ENCODE measurements at places on chromosomes 1 and 21.
A peak's percentile ranks its signal among the peaks of the same experiment; 100 is the strongest.

GRCh38 chr1:6152181-6152580 lies 27.9 kb downstream of the CHD5 start:
- DNase-seq: no peak

DNA sequence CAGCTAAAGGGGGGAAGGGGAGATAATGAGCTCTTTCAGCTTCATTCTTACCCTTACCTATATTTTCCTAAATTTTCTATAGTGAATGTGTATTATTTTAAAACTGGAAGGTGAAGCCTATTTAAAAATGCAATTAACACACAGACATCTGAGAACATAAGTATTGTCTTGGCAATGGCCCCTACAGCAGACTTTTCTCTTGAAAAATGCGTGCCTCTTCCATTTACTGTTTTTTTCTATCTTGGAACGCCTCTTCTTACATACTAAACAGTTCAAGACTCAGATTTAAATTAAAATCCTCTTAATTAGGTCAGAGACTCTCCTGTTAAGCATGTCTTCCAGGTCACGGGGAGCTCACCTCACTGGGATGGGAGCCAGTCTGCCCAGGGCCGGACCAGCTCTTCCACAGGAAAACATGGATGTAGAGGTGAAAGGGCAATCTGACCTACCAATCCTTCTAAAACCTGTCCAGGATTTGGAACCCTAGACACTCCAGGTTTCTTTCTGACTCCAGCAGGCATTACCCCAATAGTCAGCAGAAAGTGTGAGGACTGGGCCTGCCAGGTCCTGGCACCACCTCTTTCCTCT lies 137.3 kb downstream of the ZNF281 start:
- no peak for DNase-seq

- peak; percentile 69 for DNase-seq
These were observed 552.5 kb upstream of the ADAMTS5 start for GRCh38 chr21:27519361-27519760.

GRCh38 chr1:3803905-3804626 lies 7.8 kb upstream of the LRRC47 start:
- no peak for DNase-seq

DNA sequence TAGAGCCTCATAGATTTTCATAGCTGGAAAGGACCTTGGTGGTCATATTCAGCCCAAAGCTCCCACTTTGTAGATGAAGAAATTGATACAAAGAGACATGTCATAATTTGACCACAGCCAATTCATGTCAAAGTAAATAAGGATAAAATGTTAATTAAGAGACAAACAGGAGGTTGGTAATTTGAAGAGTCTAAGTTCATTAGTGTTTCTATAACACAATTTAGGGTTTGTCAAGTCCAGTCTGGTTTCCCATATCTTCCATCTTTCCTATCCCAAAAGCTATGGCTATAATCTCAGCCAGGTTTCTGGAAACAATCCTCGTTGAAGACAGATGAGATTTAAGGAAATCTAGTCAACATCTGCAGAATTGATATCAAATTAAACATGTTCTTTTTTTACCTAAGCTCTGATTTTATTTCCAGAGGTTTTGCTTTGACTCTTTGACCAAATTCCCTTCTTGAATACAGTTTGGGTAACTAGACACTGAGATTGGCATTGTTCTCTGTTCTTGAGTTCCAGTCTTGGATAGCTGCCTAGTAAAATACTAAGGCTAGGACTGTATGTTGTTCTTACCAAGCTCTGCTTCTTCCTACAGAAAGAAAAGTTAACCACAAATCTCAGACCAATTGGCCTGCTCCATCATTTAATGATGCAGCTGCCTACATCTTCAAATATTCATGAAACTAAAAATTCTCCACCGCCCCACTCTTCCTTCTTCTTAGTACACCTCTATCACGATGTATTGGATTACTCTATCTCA lies 62.0 kb downstream of the SLC44A5 start:
- no peak for DNase-seq

GRCh38 chr1:147504801-147505311 lies 36.4 kb upstream of the BCL9 start:
- DNase-seq: no peak

- no peak for DNase-seq
These were observed 8.6 kb upstream of the TACSTD2 start for GRCh38 chr1:58585581-58586151.

DNA sequence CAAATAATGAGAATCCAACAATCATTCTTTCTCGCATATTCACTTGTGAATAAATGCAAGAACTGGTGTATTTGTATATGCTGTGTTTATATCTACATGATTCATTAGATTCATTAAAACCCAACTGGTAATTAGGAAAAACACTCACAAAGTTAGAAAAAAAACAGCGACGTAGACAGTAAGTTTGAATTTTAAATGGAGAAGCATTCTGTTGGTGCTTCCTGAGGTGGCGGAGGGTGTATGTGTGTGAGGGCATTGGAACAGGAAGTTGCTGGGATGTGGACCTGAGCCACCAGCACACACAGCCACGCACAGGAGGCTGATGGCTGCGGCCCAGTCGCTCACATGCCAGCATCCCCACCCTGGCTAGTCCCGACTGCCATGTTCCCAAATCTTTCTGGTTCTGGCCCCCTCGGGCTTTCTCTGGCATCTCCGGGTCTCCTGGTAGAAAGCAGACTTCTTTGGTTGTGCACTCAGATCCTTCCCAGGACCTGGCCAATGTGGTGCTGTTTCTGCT lies 121.6 kb upstream of the IRF2BP2 start:
- DNase-seq: peak; percentile 82

DNA sequence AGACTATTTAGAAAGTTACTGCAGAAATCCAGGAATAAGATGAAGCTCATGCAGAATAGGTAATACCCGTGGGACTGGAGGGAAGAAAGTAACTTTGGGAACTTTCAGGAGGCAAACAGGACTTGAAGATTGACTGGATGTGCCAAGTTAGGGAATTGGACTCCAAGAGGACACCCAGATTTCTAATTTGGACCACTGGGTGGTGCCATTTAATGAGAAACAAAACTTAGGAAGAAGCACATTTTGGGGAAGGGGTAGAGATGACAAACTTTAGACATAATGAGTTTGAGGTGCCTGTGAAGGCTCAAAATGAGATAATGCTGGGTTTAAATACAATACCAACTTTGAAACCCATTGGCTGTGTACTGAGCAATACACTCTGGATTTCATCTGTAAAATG lies 3.3 kb upstream of the B4GALT3 start:
- DNase-seq: no peak

DNA sequence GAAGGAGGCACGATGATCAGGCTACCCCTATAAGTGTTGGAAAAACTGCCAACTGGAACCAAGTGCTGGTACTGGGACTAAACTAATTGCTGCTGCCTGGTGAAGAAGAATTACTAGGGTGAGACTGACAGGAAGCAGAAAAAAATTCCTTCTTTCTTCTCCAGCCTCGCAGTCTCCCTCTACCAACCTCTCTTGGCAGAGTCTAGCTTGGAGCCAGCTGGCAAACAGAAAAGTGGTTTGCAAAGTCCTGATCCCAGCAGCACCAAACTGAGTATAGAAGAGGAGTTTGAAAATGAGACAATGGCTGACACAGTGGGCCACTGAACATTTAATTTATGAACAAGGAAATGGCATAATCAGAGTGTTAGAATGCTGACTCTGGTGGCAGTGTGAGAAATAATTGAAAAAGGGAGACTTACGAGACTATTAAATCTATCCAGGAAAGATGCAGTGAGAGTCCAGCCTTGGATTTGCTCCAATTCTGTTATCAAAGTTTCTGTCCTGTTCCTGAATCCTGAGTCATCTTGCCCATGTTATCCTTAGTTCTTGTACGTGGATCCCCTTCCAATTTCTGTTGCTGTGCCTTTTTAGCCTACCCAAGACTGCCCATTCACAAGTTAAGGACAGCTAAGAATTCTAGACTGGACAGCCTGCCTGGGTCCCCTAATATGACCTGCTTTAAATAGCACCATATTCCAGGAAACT lies 23.7 kb upstream of the DISP1 start:
- DNase-seq: no peak

DNA sequence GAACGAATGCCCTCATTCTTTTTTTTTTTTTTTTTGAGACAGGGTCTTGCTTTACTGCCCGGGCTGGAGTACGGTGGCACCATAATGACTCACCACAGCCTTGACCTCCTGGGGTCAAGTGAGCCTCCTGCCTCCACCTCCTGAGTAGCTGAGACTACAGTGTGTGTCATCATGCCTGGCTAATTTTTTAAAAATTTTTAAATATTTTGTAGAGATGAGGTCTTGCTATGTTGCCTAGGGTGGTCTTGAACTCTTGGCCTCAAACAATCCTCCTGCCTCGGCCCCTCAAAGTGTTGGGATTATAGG lies 69.4 kb downstream of the ALG14 start:
- DNase-seq: no peak

DNA sequence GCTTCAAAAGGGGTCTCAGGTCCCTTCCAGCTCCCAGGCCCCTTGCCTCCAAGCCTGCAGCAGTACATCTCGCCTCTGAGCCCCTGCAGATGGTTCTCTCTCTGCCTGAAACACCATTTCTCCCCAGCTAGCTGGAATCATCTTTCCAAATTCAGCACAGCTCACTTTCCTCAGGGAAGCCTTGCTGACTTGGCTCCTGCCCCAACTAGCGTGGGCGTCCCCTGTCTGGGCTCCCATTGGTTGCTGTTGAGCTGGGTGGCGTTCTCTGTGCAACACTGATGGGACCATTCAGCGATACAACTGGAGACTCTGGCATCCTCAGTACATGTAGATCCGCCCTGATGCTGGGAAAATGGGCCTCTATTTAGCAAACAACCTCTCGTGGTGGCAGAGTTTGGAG lies 141.3 kb upstream of the IGSF21 start:
- DNase-seq: no peak

DNA sequence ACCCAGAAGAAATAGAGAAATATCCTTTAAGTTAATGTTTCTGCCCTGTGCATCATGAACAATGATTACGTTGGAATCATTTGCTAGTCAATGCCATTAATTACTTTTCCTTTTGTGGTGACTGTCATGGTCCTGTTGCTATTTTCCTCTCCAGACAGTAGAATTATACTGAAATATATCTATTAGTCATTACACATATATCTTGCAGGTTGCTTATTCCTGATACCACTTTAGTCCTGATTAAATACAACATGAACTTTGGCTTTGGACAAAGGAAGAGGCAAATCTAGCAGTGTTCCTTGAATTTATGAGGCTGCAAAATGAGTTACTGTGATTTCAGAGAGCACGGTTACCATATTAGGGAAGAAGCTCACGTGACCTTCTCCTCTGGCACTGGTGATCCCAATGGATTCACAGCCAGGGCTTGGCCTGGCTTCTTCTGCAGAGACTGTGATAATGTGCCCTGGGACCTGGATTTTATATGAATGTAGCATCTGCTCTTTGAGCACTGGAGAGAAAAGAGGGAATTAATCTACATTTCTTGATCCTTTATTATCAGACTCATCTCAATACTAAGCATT lies 12.4 kb upstream of the KRTAP19-8 start:
- DNase-seq: no peak

- DNase-seq: no peak
These were observed 104.6 kb downstream of the ARHGEF10L start for GRCh38 chr1:17643861-17644703.

DNA sequence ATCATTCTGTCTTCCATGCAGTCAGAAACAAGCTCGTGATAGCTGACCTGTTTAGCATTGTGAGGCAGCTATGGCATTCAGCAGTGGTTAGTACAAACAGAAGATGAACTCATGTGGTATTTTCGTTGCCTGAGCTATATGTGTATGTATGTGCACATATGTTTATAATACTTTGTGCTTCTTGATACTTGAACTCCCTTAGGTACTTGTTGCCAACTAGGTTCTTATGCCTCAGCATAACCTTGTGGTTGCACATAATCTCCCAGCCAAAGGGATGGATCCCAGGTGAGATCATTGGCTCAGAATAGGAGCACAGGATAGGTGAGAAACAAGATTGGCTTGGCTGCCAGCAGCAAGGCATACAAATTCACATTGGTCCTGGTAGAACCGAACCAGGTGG lies 86.1 kb downstream of the VPS26C start:
- no peak for DNase-seq

DNA sequence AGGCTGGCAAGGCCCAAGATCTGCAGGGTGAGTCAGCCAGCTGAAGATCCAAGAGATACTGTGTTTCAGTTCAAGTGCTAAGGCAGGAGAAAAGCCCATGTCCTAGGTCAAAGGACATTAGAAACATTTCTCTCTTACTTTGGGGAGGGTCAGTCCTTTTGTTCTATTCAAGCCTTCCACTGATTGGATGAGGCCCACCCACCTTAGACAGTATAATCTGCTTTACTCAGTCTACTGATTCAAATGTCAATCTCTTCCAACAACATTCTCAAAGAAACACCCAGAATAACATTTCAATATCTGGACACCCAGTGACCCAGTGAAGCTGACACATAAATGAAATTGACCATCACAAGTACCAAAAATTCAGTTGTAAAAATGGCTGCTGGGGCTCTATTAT lies 367.8 kb upstream of the ZP4 start:
- no peak for DNase-seq

- DNase-seq: no peak
These were observed 857.4 kb downstream of the USP25 start for GRCh38 chr21:16587141-16587581.

DNA sequence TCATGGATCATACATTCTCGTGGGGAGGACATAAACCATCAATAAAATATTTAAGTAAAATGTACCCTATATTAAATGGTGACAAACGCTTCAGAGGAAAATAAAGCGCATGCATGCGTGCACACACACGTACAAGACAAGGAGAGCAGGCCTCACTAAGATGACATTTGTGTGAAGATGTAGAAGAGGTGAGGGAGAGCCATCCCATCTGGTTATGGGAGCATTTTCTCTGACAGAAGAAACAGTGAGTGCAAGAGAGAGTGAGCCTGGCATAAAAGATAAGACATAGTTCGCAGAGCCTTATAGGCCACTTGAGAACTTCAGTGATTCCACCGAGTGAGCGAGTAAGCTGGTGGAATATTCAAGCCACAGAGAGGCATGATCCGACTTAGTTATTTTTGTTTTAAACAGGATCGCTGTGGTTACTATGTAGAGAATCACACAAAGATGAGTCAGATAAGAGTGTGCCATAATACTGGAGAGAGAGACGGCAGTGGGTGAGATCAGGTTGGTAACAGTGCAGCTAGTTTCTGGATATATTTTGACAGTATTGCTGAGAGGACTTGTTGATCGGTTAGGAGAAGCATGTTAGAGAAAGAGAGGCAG lies 624.2 kb downstream of the PLPP3 start:
- DNase-seq: peak; percentile 3

DNA sequence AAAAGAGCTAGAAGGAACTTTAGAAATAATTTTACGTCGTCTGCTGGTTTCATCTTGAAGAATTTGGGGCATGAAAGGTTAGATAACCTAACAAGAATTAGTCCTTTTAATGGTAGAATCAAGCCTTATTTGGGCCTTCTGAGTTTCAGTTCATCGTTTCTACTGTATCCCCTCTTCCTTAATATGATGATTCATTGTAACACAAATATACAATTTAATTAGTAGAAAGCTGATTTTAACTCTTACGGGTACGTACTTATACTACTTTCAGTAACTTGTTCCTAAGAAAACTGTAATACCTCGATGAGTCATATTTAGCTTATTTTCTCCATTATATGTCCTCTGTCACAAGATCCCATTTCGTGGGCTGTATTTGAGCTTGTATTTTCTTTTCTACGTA lies 264.7 kb downstream of the RYR2 start:
- no peak for DNase-seq

- DNase-seq: no peak
These were observed 54.5 kb downstream of the COL6A1 start for GRCh38 chr21:46035809-46036695.

GRCh38 chr1:166165661-166166328 lies 1.0 kb downstream of the FAM78B start:
- no peak for DNase-seq

GRCh38 chr1:217184854-217185253 lies 446.0 kb downstream of the GPATCH2 start:
- no peak for DNase-seq

- DNase-seq: no peak
These were observed 43.9 kb downstream of the SUSD4 start for GRCh38 chr1:223319905-223320580.

All from HS-5 (cell line).